ENCODE measurements at places on chromosomes 2 and 18. TPM values are rescaled to one million over a fixed set of nuclear protein-coding genes. Genes with fewer than 3 reads are reported as not detected.

DNA sequence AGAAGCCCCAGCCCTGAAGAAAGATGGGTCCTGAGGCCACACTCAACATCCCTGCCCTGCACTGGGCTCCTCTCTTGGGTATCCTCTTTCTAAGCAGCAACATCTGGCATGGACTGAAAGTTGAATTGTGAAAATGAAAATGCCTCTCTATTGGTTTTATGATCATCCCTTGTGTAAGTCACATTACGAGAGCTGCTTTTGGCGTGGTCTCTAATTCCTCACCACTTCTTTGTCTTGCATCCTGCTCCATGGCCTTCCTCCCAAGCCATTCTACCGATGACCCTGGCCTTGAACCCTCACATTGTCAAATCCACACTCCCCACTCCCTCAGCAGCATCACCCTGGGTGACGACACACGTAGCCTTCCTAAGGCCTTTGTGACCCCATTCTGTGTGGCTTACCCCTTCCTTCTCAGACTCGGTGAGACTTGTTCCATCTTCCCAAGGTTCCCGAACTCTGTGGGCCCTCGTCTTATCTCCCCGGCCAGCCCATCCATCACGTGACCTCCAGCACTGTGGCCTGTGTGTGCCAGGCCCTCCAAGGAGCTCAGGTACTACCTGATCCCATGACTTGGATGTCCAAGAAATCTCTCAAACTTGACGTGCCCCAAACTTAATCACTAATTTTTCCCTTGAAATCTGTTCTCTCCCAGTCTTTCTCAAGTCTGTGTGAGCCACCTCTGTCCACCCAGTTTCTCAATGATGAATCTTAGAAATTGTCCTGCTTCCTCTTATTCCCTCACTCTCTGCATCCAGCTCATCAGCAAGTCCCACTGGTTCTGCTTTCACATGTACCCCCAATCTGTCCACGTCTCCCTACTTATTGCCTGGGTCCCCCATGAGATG, 194.7 kb upstream of the HS6ST1 start:
- DNase-seq, result no peak

GRCh38 chr2:20139407-20140172, 85.3 kb downstream of the SDC1 start:
- DNase-seq, result no peak

DNA sequence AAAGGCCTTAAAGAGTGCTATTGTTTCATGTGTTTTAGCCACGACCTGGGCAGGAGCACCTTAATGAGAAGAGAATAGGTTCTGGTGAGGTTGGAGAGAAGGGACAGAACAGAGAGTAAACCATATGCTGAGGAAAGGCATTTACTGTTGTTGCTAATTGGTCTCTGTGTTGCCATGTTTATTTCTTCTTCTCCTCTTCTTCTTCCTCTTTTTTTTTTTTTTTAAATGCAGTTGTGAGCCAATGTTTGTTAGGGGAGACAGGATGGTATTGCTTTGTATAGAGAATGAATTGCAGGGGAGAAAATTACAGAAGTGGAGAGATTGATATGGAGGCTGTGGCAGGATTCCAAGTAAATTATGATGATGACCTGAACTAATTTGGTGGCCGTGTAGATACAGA, 2.6 kb downstream of the SCN9A start:
- no peak for DNase-seq

GCA gene
- total RNA-seq, result 7.3 TPM

DNA sequence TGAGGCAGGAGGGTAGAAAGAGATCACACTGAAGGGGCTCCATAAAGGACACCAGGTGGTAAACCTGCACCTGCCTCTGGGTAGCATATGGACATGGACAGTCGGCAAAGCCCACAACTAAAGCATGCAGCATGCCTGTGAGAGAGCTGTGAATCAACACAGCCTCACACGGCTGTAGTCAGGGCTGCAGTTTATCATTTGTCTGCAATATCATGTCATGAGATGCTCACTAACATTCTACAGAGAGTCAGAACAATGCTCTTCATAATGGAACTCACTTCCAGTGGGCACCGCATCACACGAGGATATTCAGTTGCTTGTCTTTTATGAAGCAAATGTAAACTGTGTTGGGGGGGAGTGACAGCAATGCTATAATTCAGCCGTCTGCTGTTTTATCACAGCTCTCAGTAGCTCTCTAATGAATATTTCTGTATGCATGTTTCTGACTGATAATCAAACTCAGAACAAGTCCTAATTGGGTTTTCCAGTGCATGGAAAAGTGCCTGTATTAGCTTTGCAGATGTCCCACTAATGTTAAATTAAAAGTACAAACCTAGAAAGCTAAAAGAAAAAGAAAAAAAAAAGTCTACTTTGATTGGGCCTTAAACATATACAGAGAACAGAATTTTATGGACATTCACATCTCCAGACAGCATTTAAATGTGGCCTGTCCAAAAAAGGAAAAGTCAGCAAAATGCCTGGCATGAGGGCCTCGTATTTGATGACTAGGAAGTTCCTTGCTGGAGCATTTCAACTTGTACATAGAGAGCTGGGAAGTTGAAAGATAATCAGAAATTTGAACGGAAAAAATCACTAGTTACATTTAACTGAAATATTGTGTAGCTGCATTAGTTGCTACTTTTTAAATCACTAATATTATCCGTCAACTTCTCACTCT, 406.1 kb upstream of the SOX11 start:
- no peak for DNase-seq

GRCh38 chr2:7209757-7210555, 292.7 kb downstream of the RNF144A start:
- no peak for DNase-seq

GRCh38 chr2:198453866-198454265, 649.5 kb downstream of the PLCL1 start:
- no peak for DNase-seq

- no peak for DNase-seq
Observed at GRCh38 chr2:70078384-70078783, 8.9 kb upstream of the PCBP1 start.

CHPF gene
- 120 TPM for total RNA-seq

- no peak for DNase-seq
Observed at GRCh38 chr2:66456183-66457041, 21.5 kb downstream of the MEIS1 start.

HOXD13 gene
- not detected for total RNA-seq

- DNase-seq, result no peak
Observed at GRCh38 chr2:27730261-27730662, 41.3 kb upstream of the MRPL33 start.

All from cardiac septum (tissue), 1 donor.